ENCODE measurements at places on chromosomes 6 and 20.

DNA sequence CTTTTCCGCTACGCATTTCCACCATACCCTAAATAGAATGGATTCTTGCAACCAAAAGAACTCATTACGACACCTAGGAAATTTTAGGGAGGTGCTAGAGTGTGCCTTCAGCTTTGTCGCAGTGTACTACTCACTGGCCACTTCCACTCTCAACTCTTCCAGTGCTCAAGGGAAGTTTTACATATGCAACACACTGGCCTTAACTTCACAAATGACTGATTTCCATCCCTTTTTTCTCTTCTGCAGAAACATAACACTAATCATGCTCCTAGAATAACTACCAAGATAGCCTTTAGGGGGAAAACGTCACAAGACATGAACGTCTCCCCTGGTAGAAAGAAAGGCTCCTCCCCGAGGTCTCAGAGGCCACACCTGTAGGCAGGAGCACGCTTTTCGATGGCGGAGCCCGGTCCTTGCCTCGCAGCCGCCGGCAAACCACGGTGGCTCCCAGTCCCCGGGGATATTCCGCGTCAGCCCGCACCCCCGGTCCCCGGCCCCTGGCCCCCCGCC, 584 bp downstream of the LYRM4 start:
- H3K27ac ChIP-seq, result peak overlapping the region; percentile 98
- H3K4me1 ChIP-seq, result peaks cover 25% of the 10 kb centered on the region
- H3K27me3 ChIP-seq, result no peaks in the 10 kb centered on the region
- H3K36me3 ChIP-seq, result peaks cover 33% of the 10 kb centered on the region

- no peaks in the 10 kb centered on the region for H3K4me1 ChIP-seq
- peaks cover 3% of the 10 kb centered on the region for H3K27me3 ChIP-seq
- H3K36me3 ChIP-seq, result no peaks in the 10 kb centered on the region
- DNase-seq, result no peak
- no peak overlapping the region for H3K27ac ChIP-seq
- no peak overlapping the region for H3K4me3 ChIP-seq
Measured at GRCh38 chr6:20227350-20227749, 15.1 kb upstream of the MBOAT1 start.

DNA sequence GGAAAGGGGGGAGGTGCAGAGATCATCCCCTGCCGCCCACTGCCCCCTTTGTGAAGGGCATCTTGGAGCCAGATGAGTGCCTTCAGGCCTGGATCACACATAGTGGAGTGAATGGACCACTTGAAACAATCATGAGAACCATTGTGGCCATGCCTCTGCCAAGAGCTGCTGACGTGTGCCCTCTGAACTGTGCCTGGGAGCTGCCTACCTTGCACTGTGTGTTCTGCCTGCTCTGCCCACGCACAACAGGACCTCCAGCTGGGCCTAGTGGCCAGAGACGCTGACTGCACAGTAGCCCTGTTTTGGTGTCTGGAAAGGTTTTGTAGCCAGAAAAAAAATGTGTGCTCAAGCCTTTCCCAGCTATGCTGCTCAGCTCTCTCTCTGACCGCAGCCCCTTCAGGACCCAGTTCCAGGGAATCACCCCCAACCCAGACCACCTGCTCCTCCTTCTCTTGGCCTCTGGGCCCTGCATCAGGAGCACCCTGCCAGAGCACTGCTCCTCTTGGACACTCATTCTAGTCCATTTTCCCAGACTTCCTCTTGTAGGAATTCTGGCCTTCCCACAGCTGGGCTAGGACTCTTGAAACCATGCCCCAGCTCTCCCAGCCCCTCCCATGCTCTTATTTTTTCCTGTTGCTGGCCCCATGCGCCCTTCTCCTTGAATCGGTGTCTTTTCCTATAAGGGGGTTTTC, 1.6 kb upstream of the ADIG start:
- no peak overlapping the region for H3K27ac ChIP-seq
- peaks cover 24% of the 10 kb centered on the region for H3K36me3 ChIP-seq
- H3K27me3 ChIP-seq, result peaks cover 5% of the 10 kb centered on the region
- peaks cover 17% of the 10 kb centered on the region for H3K4me1 ChIP-seq

GRCh38 chr20:41862476-41862875, 244.3 kb upstream of the CHD6 start:
- H3K36me3 ChIP-seq, result no peaks in the 10 kb centered on the region
- no peak overlapping the region for H3K27ac ChIP-seq
- H3K27me3 ChIP-seq, result no peaks in the 10 kb centered on the region
- no peak overlapping the region for H3K4me3 ChIP-seq

DNA sequence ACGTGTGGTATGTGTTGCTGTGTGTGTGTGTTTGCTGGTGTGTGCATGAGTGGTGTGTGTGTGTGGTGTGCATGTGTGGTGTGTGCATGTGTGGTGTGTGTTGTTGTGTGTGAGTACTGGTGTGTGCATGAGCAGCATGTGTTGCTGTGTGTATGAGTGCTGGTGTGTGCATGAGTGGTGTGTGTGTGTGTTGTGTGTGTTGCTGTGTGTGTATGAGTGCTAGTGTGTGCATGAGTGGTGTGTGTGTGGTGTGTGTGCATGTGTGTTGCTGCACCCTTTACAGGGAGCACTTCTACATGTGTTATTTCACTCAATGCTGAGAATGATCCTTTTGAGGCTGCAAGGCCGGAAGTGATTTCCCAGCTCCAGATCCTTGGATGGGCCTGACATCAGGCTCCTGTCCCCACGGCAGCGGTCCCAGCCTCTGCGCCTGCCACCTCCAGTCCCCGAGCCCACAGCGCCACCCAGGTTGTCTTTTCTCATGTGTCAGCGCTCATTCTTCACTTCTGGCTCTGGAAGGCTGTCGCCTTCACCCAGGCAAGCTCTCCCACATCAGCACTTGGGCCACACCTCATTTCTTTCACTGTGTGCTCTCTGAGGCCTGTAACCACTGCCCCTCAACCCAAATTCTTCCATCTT, 2.6 kb downstream of the NPEPL1 start:
- no peak overlapping the region for H3K27ac ChIP-seq
- no peak for DNase-seq
- H3K36me3 ChIP-seq, result peaks cover 13% of the 10 kb centered on the region
- H3K4me3 ChIP-seq, result no peak overlapping the region
- peaks cover 15% of the 10 kb centered on the region for H3K4me1 ChIP-seq

DNA sequence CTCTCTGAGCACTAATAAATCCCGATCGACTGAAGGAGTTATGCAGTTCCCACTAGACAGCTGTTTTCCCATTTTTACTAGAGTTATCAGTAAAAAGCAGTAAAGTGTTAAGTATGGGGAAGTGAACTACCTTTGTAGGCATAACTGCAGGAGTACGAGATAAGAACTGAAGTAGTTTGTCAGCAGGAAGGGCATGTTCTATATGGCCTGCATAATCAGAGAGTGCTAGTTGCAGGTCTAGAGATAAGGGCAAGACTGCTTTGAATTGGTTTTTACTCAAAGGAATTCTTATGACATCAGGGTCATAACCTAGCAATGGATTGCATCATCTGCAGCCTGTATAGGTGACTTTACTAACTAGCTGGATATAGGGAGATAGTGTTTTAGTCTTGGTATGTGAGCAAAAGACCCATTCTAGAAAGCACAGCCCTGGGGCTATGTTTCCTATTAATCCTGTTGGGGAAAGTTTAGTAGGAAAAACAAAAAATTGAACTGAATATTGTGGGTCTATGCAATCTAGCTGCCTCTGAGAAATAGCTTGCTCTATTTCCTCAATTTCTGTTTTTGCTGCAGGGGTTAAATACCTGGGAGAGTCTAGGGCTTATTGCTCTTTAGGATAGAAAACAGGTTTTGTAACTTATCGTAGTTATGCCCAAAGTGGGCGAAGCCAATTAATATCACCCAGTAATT, 22.6 kb upstream of the CRISP1 start:
- H3K4me1 ChIP-seq, result peaks cover 10% of the 10 kb centered on the region
- H3K27ac ChIP-seq, result no peak overlapping the region
- H3K4me3 ChIP-seq, result no peak overlapping the region
- H3K36me3 ChIP-seq, result no peaks in the 10 kb centered on the region
- DNase-seq, result no peak

DNA sequence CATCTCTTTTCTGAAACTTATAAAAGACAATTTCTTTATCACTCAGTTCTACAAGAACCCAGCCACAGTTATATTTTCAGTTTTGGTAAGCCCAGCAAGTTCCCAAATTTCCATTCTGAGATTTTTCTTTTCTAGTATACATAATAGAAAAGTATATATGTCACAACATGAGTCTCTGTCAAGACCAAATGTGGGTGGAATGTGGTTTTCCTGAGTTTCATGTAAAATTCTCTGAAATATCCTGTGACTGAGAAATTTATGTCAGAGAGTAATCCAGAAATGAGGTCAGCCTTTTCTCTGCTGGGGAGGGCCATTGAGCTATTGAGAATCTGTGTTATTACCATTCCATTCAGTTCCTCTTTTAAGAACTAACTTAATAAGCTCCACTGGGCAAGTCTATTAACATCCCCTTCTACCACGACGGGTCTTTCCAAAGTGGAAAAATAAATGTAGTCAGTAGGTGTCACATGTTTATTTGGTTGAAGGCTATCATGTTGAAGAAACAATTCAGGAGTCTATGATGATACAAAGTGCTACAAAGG, 100.7 kb upstream of the HMGN3 start:
- H3K27ac ChIP-seq, result no peak overlapping the region
- no peaks in the 10 kb centered on the region for H3K36me3 ChIP-seq
- no peak overlapping the region for H3K4me3 ChIP-seq
- H3K27me3 ChIP-seq, result no peaks in the 10 kb centered on the region
- no peaks in the 10 kb centered on the region for H3K4me1 ChIP-seq
- DNase-seq, result no peak

DNA sequence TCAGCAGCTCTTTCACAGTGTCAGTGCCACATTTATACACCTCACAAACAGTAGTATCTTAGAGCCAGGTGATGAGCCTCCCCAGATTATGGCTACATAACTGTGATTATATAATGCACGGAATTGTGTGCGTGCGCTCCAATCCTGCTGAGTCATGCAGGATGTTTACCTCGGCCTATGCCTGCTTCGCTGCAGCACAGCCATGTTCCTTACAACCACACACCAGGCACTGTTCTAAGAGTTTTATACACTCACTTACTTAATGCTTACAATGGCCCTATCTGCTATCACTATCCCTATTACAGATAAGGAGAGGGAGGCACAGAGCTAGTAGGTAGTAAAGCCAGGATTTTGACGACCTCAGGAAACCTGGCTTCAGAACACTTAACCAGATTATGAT, 7.3 kb downstream of the ZKSCAN3 start:
- no peak overlapping the region for H3K4me3 ChIP-seq
- H3K27me3 ChIP-seq, result no peaks in the 10 kb centered on the region
- DNase-seq, result no peak
- peaks cover 37% of the 10 kb centered on the region for H3K36me3 ChIP-seq

- no peak overlapping the region for H3K4me3 ChIP-seq
- no peaks in the 10 kb centered on the region for H3K36me3 ChIP-seq
- no peak overlapping the region for H3K27ac ChIP-seq
- DNase-seq, result no peak
- peaks cover 4% of the 10 kb centered on the region for H3K27me3 ChIP-seq
Measured at GRCh38 chr6:138989098-138989983, 1.3 kb upstream of the REPS1 start.

- no peak for DNase-seq
- no peak overlapping the region for H3K27ac ChIP-seq
- H3K4me1 ChIP-seq, result peaks cover 9% of the 10 kb centered on the region
- peaks cover 2% of the 10 kb centered on the region for H3K27me3 ChIP-seq
- H3K36me3 ChIP-seq, result no peaks in the 10 kb centered on the region
Measured at GRCh38 chr6:127554435-127555006, 22.5 kb upstream of the C6orf58 start.

DNA sequence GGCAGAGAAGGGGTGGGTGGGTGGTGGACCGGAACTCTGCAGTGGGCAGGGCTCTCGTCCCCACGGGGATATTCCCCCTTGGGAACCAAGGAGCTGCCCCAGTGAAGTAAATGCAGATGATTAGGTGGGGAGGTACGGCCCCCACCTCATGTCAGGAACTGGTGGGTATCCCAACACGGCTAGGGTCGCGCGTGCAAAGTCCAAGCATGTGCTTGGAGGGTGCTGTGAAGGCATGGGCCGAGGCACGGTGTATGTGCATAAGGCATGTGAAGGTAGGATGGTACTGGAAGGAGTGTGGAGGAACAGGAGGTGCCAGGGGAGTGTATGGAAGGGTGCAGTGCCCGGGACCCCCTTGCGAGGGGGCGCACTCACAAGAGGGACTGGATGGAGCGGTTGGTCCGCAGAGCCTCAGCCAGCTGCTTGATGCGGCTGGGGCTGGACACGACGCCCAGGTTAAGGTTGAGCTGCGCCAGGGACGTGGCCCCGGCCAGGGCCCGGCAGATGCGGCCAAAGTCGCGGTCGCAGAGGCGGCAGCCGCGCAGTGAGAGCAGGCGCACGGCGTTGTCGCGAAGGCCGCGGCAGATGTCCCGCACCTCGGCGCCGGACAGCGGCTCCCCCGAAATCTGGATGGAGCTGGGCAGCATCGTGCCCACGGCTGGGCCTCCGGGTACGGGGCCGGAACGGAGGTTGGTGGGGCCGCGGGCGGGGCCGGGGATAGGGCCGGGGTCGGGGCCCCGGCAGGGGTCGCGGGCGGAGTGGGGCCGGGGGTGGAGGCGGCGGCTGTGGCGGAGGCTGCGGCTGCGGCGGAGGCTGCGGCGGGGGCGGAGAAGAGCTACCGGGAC, 783 bp downstream of the LRRC73 start:
- peaks cover 18% of the 10 kb centered on the region for H3K36me3 ChIP-seq
- DNase-seq, result peak; percentile 54
- H3K4me3 ChIP-seq, result peak overlapping the region; percentile 90

DNA sequence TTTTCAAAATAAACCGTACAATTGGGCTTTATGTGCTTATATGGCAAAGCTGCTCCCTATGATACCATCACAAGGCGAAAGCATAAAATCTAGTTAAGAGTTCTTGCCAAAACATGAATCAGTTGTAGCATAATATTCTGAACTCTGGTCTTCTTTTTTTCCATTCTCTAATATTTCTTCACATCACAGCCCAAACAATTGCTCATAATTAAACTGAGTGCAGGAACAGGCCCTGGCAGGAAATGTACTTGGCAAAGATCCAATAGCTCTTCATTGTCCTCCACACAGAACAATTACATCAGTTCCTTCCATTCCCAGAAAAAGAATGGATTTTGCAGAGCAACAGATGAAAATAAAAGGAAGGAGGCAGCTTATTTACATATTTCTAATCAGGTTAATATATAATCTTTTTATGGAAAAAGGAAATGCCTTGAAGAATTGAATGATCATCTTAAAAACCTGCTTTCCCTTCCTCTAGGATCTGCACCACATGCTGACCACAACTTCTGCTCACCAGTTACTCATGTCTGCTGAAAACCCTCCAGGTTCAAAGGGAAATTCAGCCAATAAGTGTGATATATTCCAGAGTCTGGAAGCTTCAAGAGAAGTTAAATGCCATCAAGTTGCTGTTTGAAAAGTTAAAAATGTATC, 123.3 kb upstream of the COL21A1 start:
- DNase-seq, result no peak
- peaks cover 4% of the 10 kb centered on the region for H3K27me3 ChIP-seq
- H3K27ac ChIP-seq, result no peak overlapping the region

DNA sequence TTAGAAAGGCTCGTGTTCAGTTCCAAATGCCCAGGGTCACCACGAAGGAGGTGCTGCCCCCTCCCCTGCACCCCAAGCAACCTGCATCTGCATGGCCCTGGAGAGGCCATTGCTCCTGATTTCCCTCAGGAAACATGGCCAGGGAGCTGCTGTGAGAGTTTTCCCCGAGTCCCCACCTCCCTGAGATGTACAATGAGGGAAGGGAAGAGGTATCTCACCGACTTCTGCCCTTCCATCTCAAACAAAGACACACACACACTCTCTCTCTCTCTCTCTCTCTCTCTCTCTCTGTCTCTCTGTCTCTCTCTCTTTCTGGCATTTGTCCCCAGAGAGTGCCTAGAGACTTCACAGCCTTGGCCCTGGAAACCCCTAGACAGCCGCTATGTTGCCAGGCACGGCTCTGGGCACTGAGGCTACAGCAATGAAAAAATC, 120.4 kb downstream of the MRPL14 start:
- peaks cover 52% of the 10 kb centered on the region for H3K27me3 ChIP-seq
- H3K27ac ChIP-seq, result no peak overlapping the region
- H3K4me3 ChIP-seq, result no peak overlapping the region
- no peaks in the 10 kb centered on the region for H3K36me3 ChIP-seq
- DNase-seq, result no peak
